ENCODE measurements at places on chromosomes 5 and 9.

DNA sequence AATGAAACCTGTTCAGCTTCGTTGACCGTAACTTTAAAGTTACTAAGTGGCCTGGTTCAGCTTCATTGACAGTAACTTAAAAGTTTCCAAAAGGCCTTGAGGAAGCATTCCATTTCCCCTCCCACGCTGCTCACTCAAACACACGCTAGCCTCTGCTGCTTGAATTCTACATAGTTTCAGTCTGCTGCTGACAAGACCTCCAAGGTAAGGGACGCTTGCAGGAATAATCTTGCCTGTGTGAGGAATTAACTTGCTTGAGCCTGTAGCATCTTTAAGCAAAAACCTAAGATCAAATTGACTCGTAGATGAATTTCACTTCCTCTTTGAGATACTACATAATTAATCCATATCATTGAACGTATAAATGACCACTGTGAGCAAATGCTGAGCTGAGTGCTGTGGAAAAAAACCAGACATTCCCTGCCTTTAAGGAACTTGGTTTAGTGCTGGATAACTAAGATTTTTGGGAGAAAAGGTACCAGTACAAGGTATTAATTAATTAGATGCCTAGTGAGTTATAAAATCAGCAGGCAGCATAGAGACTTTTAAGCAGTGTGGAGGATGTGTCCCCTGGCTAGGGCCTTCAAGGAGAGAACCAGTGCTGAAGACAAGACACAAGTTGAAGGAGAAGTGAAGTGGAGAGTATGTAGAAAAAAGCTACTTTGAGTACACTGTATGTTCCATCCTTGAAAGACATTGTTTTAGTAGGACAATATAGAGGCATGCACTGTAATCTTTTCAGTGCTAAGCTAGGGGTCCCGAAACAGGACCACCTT is 39.2 kb downstream of the GRAMD2B start:
- DNase-seq = no peak

- DNase-seq = no peak
These were observed 11.1 kb upstream of the NADK2 start for GRCh38 chr5:36252722-36253365.

DNA sequence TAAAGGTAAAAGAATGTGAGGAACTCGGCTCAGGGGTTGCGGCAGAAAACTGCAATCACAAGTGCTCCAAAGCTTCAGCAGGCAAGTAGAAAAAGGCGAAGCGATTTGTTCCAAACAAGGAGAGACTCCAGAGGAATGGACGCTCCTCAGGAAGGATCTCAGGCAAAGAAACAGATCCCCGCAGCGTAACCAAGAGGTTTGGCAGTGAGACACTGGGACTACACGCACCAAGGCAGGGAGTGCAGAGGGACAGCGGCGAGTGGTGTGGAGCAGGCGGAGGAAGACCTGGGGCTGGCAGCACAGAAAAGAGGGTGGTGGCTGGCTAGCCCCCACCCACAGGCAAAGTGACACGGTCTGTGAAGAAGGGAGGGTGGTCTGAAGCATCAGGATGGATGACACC is 54.7 kb upstream of the GOLPH3 start:
- DNase-seq = no peak

GRCh38 chr9:131254626-131255025 is 21.7 kb downstream of the FAM78A start:
- DNase-seq = no peak
